ENCODE measurements at places on chromosomes 6 and 20.

- no peak for DNase-seq
Observed at GRCh38 chr20:56171087-56172012, 77.2 kb upstream of the MC3R start.

DNA sequence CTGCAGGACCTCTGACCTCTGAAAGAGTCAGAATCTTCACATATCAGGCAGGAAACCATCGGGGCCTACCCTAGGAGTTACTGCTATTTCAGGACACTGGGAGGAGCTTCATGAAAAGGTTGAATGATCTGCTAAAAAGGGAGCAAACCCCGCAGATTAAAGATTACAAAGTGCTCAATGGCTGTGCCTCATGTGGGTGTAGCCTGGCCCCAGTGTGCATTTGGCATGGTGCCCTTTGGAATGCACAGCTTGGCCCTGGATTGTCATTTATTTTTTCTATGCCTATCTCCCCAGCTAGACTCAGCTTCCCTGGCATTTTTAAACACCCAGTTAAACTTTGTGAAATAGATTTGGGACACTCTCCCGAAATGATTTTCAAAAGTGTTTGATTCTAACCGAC is 368.5 kb upstream of the SPTLC3 start:
- DNase-seq = no peak

DNA sequence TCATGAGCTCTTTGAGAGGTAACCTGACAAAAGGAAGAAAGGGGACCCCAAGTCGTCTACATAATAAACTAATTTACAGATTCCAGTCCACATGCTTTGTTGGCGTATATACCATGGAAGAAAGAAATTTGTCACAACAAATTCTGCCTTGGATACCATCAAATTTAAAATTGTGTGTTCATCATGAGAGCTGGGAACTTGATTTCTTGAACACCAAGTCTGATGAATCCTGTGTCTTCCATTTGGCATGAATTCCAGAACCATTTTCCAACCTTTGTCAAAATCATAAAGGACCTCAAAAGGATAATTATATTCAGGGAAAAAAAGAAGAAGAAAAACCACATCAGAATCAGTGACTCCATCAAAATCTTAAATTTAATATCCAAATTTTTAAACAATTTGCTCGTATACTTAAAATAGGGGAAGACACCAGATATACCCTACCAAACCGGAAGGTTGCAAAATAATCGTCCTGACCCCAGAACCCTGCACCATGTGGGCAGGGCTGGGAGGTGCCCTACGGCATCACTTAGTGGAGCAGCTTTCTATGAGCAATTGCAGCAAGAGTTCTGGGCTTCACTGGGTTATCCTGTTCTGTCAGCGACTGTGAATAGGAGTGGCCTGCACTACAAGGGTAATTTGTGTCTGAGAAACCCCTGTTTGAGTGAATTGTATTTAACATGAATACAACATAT is 74.1 kb upstream of the INSM1 start:
- DNase-seq = no peak

DNA sequence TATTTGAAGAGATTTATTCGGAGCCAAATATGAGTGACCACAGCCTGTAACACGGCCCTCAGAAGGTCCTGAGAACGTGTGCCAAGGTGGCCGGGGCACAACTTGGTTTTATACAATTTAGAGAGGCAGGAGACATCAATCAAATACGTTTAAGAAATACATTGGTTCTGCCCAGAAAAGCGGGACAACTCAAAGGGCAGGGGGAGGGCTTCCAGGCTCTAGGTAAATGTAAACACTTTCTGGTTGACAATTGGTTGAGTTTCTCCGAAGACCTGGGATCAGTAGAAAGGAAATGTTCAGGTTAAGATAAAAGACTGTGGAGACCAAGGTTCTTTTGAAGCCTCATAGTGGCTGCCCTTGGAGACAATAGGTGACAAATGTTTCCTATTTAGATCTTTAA is 18.9 kb upstream of the KIF25 start:
- no peak for DNase-seq

- DNase-seq = no peak
Observed at GRCh38 chr6:44649365-44650025, 262.0 kb downstream of the CDC5L start.

DNA sequence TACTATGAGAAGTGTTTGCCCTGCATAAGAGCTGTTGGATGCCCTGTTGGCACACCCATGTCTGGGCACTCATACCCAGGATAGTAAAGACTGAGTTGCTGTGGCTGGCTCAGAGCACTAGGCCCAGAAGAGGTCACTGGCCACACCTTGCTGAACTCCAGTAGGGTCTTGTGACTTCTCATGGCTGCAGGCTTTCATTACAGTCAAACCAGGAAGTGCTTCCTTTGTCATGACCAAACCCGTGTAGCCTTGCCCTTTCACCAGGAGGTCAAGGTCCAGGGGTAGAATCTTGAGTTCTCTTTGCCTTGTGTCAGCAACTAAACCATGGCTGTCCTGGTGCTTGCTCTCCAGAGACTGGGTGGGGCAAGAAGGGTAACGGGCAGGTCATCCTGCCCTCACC is 49.5 kb downstream of the CD164 start:
- DNase-seq = no peak

DNA sequence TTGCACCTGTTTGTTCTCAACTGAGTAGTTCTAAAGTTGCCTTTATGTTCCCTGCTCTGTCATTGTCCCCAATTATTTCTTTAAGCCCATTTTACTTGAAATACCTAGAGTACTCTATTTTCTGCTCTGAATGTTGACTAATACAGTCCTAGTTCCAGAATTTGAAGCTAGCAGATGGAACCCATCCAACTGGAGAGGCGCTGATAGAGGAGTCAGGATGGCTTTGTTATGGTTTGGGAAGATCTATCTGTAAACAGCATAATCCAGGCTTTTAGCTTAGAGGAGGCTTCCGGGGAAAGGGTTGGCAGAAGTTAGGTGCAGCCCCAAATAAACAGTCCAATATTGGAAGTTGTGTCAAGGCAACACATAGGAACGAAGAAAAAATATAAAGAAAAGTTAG is 927.7 kb downstream of the TFAP2A start:
- no peak for DNase-seq

GRCh38 chr6:89110284-89110683 is 7.6 kb downstream of the SRSF12 start:
- DNase-seq = no peak

DNA sequence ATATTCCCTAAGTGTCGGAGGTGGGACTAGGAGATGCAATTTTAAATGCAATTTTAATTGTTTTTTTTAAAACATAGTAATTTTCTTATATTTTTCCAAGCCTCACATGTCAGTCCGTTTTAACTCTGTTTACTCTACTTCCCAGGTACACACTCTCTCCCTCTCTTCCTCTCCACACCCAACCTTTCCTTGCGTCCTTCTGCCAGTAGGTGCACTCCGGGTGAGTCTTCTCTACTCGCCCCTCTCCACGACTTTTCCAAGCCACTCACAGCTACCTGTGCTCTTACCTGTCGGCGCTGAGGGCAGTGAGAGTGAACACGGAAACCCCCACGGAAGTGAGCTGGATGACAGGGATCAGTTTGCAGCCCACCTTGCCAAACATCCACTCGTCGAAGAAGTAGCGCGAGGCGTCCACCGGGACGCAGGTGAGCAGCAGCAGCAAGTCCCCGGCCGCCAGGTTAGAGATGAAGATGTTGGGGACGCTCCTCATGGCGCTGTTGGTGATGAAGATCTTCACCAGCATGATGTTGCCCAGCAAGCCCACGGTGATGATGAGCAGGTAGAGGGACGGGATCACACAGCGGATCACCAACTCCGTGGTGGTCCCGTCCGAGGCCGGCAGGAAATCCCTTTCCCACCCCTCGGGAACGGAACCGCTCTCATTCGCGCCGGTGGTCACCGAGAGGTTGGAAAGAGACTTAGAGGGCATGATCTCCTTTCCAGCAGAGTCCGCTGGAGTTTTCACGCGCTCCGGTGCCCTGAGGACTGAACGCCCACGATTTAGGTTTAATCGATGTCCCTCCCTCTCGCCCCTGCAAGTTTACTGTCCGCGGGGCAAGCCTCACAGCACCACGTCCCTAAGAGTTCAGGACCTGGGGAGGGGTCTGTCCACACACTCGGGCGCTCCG is 44.5 kb upstream of the GJE1 start:
- no peak for DNase-seq

- no peak for DNase-seq
Observed at GRCh38 chr6:98118397-98119045, 715.9 kb upstream of the POU3F2 start.

All from cerebellar nuclear complex (tissue), 1 donor.